Stimulated activated CD8-positive, alpha-beta memory T cell treated with anti-CD3 and anti-CD28 coated beads, Interleukin-4, amount 100 ng/mL, for 1 hour (primary cell): ENCODE measurements at places on chromosomes 4 and X.

DNA sequence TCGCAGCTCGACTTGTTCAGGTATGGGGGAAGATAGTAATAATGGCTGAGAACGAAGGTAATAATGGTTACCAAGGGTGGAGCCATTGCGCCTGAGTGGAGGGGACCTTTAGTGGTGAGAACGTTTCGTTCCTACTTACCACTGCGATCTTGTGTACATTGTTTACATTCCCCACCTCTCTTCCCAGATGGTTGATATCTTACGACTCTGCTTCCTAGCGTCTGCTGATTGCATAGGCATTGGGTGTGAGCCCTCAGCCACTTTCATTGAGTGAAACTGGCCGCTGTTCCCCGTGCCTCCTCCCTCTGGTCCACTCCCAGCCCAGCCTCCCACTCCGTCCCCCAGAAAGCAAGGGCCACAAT, 850 bp downstream of the IGBP1 start:
- DNase-seq, result no peak

- no peak for DNase-seq
These were observed 214.9 kb upstream of the ARHGAP24 start for GRCh38 chr4:85260064-85260463.

DNA sequence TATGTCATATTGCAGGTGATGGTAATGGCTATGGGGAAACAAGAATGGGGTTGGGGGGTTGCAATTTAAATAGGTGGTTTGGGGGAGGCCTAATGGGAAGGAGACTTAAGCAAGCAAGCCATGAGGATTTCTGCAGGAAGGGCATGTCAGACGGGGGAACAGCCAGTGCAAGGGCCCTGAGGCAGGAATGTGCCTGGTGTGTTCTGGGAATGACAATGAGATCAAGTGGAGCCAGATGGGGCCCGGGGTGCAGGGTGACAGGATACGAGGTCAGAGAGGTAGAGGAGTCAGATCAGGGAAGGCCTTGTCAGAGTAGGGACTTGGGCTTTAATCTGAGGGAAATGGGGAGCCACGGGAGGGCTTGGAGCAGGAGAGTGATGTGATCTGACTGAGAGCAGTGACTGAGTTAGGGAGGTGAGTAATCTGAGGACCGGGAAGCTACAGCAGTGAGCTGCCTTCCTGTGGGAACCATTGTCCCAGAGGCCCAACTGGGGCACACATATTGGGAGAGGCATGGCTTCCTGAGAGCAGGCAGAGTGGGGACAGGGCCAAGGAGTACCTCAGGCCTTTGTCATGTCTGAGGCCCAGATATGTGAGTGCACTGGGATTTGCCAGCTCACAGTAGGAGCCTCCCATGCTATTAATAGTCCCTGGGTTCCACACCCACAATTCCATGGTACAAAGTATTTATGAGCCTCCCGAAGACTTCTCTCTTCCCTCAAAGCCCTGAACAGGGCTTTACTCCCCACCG, 139.8 kb downstream of the BCOR start:
- DNase-seq, result no peak

DNA sequence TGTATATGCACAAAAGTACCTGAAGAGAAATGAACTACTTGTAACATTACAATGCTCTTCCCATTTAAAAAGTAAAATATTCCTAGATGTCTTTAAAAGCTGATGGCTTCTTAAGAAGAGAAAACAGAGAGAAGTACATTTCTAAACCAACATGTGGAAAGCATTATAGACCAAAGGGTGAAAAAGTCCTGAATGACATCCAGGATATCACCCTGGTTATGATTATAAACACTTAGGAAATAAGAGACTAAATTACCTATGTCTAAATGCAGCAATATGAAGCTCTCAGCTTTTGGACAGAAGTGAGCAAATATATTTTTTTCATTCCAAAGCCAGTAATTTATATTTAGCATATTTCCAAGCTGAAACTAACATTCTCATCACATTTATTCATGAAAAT, 21.7 kb upstream of the EGFL6 start:
- no peak for DNase-seq

DNA sequence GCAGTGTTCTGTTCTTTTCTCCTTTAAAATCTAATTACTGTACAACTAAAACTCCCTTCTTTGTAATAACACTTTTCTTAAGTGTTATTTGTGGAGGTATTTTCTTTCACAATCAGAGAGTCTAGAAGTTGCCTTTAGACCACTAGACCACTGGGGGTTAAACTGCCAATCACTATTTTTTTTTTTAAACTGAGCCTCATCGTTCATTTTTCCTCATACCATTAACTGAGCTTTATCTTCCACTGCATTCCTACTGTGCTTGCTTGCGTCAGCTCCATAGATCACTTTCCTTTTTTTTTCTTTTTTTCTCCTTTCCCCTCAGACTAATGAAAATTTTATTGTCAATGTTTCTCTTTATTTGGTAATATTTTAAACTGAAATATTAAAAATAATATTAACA, 310.6 kb downstream of the PDHA2 start:
- DNase-seq, result no peak

DNA sequence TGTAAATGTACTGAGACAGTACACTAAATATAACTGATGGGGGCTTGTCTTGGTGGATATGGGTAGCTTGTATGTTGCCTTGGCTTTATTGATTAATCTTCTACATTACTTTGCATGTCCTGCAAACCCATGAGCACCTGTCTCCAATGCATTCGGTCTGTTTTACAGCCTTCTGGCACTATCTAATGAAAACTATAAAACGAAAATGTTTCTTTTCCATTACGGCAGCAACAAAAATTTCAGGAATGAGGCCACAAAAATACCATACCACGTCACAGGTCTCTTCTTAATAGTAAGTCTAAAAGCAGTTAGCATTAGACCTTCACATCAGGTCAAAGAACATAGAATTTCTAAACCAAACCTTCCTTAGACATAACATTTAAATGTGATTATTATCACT, 49.8 kb downstream of the EDNRA start:
- no peak for DNase-seq

- DNase-seq, result no peak
These were observed 47.7 kb downstream of the PRPS1 start for GRCh38 chrX:107675823-107676555.

DNA sequence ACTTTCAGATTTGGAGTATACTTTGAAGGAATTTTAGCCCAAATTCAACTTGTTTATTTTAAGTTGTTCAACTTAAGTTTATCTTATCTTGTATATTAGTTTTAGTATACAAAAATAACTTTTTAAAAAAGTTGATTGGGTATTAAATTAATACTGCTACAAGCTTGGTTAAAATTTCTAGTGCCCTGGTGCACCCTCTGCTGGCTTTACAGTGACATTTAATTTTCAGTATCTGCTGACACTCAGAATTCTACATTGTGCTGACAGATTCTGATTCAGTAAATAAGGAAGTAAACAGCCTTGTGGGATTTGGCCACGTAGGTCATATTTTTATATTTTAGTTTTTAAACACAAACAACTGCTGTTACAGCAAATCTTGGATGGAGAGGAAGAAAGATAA, 2.9 kb downstream of the EDA start:
- DNase-seq, result no peak

DNA sequence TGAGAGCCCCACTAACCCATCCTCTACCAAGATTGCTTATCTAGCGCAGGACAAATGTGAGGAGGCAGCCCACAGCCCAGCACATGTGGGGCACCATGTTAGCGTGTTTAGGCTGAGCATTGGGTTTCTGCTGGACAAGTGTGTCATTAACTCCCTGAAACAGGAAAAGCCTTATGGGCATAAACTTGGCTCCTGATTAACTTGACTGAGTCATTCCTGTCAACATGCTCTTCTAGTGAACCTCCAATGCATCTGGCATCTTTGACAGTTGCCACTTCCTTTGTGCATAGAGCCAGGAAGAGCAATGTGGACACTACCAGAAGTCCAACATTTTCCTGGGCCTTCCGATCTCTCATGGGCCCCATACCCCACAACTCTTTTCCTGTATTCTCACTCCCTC, 2.5 kb downstream of the SPIN2A start:
- no peak for DNase-seq

GRCh38 chr4:148071009-148071408, 339.1 kb downstream of the ARHGAP10 start:
- no peak for DNase-seq

DNA sequence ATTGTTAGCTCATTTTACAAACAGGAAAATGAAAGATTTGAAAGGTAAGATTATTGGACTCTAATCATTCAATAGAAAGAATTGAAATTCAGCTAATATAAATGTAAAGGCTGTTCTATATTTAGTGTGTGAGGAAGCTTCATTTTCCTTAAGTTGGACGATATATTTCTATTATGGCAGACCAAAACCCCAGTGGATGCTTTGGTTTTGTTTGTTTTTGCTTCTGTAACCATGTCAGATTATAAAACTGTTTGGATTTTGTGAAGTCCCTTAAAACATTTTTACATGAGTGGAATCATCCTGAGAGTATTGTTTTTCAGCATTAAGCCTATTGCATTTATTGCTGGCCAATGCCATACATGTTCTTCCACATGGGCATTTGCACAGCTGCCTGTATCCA, 110.2 kb upstream of the ENPEP start:
- DNase-seq, result no peak

- DNase-seq, result no peak
These were observed 163.9 kb upstream of the KIT start for GRCh38 chr4:54493862-54494261.

DNA sequence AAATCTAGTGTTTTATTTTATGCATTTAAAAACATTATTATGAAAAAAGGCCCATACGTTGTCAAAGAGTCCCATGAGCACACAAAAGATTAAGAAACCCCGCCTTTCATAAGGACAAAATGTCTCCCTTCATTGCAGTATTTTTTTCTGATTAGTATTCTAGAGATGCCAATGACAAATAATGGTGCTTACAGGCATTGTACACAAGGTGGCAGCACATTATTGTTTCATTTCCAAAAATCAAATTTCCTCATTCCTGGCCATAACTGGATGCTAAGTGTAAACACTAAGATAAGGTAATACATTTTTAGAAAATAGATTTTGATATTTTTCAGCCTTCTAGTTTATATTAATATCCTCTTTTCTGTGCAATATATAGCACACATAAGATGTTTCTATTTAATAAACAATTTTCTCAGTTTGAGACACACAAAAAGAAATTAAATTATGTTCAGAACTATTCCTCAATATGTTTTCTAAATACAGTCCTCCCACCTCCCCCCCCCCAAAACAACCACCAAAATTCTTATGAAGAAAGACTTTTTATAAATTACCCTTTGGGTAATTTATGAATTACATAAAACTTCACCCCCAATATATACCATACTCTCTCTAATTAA, 47.7 kb downstream of the TIGD2 start:
- no peak for DNase-seq

- DNase-seq, result no peak
These were observed 16.1 kb upstream of the CRMP1 start for GRCh38 chr4:5908876-5909427.
